ENCODE measurements at places on chromosomes 3 and 15.

DNA sequence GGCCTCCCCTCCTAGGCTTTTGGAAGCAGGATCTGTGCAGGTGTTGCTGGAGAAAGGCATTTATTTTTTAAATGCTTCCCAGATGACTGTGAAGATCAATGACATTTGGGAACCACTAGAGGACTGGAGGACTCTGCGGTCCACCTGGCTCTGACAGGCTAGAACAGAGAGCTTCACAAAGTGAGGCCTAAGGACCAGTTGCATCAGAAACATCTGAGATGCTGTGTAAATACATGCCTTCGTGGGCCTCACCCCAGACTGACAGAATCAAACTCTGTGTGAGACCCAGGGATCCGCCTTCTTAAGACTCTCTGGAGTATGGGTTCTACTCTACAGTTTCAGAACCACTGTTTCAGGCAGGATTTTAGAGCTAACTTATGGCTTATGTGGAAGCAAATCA, 105.0 kb upstream of the ICE2 start:
- DNase-seq, result no peak

DNA sequence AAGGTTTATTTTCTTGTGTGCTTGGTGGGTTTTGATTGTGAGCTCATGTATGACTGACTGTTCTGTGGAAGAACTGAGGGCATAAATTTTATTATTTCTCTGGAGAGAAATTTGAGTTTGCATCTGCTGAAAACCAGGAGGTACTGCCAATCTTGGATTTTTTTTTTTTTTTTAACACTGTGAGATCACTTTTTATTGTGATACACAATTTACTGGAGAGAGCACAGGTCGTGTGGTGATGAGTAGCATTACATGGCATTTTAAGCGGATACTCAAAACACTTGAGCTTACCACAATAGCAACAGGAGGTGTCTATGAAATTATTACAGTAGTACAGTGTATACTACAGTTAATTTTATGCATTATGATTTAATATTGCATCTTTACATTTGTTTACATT, 237.4 kb downstream of the MFSD1 start:
- no peak for DNase-seq

- DNase-seq, result no peak
Observed at GRCh38 chr15:38048001-38048455, 113.6 kb downstream of the TMCO5A start.

DNA sequence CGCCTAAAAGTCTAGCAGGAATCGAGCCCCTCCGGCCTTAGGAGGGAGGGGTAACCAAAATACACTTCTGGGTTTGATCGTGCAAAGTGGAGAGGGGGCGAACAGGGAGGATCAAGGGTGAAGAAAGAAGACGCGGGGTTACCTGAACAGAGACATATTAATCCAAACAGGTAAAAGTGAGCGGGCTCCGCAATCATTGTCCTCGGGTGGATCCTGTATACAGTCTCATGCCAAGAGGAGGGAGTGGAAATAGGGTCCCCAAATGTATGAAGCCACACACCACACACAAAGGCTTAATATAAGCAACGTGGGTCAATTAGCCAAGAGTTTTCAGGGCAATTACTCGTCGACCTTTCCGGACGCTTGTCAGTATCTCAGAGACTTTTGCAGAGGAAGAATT, 749.5 kb downstream of the ROBO1 start:
- no peak for DNase-seq

DNA sequence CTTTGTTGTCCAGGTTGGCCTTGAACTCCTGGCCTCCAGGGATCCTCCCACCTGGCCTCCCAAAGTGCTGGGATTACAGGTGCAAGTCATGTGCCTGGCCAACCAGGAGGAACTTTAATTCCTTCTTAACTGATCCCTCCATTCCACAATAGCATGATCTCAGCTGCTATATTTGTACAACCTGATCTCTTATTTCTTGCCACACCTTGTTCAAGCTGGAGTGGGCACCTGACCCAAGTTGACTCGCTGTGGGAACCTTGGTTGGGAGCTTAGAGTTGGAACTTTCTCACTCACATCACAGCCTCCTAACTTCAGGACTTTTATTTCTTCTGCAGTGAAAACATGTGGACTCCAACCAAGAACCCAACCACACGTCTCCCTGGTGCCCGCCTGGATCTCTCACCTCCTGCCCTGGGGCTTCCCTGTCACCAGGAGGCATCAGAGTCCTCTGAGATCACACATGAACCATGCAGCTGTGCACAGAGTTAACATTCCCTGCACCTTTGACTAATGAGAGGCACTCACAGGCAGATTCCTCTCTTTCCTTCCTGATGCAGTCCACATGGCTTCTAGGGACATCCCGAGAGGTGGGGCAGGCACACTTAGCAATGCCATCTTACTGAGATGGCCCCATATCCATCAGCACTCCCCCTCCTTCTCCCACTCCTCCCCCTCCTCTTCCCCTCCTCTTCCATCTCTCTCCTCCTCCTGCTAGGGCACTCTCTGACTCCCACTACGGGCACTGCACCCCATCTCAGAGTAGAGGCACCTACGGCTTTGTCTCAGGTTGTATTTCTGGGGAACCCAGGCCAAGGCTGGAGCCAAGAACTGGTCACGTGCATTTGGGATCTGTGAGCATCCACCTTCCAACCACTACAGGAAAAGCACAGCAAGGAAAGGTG, 9.7 kb upstream of the CYFIP1 start:
- DNase-seq, result no peak

GRCh38 chr3:13642597-13642996, 93.7 kb downstream of the FBLN2 start:
- no peak for DNase-seq
